AG04450 (cell line): ENCODE measurements at places on chromosomes 2 and 18. TPM values are rescaled to one million over a fixed set of nuclear protein-coding genes. Genes with fewer than 3 reads are reported as not detected.
A peak's percentile ranks its signal among the peaks of the same experiment; 100 is the strongest.

The DNAJC5G gene
- polyA plus RNA-seq, result not detected in 2 replicates

DNA sequence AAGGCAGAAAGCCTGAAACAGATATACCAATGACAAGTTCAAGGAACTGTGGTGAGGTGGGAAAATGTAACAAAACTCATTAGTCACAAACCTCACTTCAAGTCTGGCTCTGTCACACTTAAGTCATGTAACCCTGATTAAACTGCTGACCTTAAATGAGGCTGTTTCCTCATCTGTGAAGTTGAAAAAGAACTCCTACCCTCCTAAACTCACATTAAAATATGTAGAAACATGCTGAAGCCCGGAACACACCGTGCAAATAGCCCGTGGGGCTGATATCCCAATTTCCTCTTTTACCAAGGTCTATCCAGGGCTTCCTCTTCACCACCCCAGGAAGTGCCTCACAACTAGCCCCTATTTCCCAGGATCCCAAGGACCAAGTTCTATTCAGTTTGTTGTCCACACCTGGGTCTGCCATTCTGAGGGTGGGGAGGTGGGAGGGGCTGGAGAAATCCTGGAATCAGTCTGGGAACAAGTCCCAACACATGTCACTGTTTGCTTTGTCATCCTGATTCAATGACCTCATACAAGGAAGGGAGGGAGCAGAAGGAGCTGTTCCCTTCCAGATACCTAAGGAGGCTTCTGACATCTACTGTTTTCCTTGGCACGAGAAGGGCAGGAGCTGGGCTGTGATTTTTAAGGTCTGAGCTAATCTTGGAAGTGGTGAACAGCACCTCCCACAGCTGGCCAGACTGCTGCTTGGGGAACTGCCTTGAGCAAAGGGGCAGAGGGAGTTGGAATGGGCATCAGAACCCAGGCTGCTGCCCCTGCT is 42.3 kb downstream of the SLC4A1AP start:
- DNase-seq, result peak; percentile 86

GRCh38 chr18:77702686-77703085 is 453.0 kb downstream of the GALR1 start:
- DNase-seq, result no peak

DNA sequence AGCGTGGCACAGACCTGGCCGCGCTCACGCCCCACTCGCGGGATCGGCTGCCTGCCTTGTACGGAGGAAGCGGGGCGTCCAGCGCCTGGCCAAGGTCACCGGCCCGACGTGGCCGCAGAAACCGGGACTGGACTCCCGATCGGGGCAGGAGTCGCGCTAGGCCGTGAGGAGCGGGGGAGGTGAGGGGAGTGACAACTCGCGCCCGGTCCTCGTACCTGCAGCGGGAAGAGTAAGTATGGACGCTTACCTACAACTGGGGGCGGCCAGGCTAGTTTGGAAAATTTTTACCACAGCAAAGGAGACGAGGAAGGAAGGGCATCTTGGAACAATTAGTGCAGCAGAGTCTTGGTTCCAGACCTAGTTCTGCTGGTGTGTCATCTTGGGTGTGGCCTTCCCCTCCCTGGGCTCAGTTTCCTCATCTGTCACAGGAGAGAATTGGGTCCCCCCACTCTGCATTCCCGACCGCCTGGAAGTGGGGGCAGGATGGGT is 693 bp downstream of the UBE2F start:
- DNase-seq, result no peak

DNA sequence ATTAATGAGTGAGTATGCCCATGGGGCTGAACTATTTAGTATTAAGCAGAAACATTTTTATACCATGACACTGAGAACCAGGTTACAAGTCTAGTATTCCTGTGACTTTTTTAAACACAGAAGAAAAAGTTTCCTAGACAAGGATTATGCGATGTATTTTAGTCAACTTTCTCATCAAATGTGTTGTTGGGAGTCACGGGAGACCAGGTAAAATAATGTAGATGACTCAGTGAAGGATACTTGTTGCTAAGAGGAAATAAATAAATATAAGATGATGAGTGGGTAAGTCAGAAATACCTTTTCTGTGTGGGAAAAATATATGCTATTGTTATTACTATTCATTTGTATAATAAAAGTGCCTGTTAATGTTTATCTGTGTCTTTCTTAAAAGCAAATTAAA is 23.4 kb downstream of the MBD5 start:
- no peak for DNase-seq

The NT5DC4 gene
- not detected in 2 replicates for polyA plus RNA-seq

GRCh38 chr2:44777036-44777435 is 164.5 kb upstream of the SIX3 start:
- no peak for DNase-seq

- DNase-seq, result peak; percentile 78
Observed at GRCh38 chr2:120825370-120826259, 89.9 kb downstream of the GLI2 start.

- no peak for DNase-seq
Observed at GRCh38 chr2:102950371-102950946, 188.6 kb downstream of the TMEM182 start.

DNA sequence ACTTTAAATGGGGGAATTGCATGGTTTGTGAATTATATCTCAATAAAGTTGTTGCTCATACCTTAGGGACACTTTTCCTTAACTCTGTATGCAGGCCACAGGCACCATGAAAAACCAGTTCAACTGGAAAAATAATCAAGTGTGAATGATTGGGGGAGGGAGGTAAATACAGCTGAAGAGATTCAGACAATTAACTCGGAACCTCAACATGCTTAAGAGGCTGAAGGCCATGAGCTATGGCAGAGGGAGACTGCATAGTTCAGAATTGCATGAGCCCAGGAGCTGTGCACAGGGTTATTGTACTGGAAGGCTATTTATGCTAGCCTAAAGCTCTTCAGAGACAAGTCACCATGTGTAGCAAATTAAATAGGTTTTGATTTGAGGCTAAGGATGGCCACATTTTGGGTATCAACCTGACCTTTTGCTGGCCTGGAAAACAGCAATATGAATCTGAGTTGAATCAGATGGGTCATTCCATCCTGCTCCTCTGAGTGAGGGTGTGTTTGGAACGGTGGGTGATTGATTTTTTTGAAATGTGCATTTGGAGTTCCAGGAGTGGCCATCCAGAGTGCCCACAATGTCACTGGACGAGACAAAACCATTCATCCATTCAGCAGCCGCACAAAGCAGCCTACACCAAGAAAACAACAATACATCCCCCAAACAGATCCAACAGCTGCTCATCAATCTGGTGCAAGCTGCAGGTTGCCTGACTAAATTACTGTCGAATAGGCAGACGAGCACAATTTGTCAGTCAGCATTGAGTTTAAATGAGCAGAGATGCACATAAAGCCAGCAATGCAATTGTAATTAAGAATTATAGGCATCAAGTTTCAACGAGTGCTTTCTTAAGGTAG is 42.5 kb downstream of the HRH4 start:
- DNase-seq, result no peak

The SUMO1 gene
- polyA plus RNA-seq, result 138 and 192 TPM in 2 replicates

DNA sequence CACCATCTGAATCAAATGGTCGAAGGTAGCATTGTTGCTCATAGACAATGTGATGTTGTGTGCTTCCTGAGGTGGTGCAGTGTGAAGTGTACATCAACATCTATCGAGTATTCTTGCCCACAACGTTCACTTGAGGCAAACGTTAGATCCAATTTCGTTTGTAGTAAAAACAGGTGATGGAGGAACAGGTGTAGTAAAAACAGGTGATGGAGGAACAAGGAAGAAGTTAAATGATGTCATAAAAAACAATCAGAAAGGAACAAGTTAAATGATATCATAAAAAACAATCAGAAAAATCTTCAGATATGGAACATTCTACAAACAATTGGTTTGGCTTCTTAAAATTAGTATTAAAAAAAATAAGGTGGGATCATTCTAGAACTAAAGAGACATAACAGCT is 11.3 kb downstream of the WDR7 start:
- DNase-seq, result no peak

GRCh38 chr18:31950583-31950982 is 7.7 kb upstream of the TRAPPC8 start:
- no peak for DNase-seq

The CRYGD gene
- polyA plus RNA-seq, result not detected in 2 replicates

DNA sequence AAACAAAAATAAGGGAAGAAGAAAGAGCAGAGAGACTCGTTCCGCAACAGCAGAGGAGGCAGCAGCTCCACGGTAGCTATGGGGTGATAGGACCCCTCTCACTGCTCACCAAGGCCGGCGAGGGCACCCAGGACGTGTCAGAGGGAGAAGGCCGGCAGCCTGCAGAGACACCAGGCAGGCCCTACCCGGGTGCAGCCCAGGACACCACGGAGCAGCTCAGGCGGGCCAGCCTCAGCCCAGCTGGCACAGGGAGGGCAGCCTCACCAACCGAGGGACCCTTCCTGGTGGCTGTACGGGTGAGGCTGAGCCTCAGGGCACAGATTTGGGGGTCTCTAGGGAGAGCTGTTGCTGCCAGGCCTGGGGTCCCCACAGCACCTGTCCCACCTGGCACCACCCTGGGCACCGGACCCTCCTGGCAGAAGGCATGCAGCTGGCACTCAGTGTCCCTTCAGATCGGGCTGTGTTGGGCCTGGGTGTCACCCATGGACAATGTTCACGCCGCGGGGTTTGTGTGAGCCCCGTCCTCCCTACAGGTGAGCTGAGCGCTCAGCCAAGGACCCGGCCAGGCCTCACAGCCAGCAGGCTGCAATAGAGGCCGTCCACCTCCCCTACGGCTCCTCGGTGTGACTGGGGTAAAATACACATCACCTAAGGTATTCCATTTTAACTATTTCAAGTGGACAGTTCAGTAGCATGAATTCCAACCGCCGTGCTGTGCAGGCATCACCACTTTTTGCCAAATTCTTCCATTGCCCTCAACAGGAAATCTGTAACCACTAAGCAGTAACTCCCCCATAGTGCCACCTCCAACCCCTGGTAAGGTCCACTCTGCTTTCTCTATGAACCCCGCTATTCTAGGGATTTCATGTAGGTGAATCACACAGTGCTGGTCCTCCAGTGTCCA is 21.6 kb downstream of the KCNG2 start:
- no peak for DNase-seq

DNA sequence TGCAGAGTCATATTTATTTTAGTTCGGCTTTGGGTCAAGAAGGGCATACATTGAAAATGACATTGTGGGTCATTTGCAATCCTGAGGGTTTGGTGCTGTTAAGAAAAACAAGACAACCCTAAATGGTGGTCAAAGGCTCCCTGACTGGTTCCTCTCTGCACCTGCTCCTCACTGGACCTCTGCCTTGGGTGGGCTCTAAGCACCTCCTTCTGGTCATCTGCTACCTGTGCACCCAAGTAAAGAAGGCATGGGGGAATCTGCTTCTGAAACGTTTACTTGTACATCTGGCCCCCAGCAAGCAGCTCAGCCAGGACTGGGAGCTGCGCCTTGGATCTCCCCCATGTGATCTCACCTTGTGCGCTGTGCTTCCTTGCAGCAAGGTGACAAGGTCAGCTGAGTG is 55.2 kb upstream of the MAL start:
- DNase-seq, result no peak

The POTEJ gene
- not detected in 2 replicates for polyA plus RNA-seq

- DNase-seq, result no peak
Observed at GRCh38 chr18:65587491-65587890, 163.3 kb upstream of the CDH7 start.

The GPAT2 gene
- 0.10 TPM in 1 of 2 replicates, not detected in the other for polyA plus RNA-seq

- no peak for DNase-seq
Observed at GRCh38 chr2:43098539-43098938, 127.9 kb downstream of the ZFP36L2 start.

DNA sequence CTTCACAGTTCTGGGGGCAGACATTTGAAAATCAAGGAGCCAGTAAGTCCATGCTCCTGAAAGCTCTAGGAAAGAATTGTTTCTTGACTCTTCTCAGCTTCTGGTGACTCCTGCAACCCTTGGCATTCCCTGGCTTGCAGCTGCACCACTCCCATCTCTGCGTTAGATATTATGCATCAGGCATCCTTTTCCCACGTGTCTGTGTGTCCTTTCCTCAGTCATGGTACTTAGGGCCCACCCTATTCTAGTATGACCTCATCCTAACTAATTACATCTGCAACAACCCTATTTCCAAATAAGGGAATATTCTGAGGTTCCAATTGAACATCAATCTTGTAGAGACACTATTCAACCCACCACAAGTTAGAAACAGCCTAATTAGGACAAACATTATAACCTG is 931.7 kb upstream of the CHAC2 start:
- no peak for DNase-seq

The KIAA2012 gene
- polyA plus RNA-seq, result 0.11 and 0.12 TPM in 2 replicates

- DNase-seq, result no peak
Observed at GRCh38 chr18:8208716-8209115, 400.5 kb upstream of the RAB12 start.

GRCh38 chr2:71458413-71459083 is 5.2 kb downstream of the DYSF start:
- no peak for DNase-seq

The RASGRP3 gene
- polyA plus RNA-seq, result 1.1 and 1.4 TPM in 2 replicates

GRCh38 chr2:26359886-26360473 is 13.4 kb upstream of the ADGRF3 start:
- no peak for DNase-seq

DNA sequence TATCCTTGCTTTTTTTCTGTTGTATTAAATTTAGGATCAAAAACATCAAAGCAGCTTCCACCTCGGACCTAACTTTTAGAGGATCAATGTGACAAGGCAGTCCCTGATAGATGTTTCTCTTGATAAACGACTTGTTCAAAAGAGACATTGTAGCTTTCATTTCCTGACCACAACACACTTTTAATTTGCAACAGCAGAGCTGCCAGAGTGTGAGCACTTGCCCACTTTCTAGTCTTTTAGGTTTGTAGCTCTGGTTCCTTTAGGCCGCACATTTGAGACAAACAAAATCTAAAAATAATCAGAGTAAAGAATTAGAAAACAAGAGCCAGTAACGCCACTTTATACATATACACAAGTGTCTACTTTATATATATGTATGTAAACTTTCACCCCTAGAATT is 3.1 kb downstream of the FIGN start:
- DNase-seq, result no peak

GRCh38 chr2:190334479-190335224 is 8.7 kb upstream of the INPP1 start:
- DNase-seq, result no peak

The CFC1 gene
- polyA plus RNA-seq, result not detected in 2 replicates

The EXOC6B gene
- 25.6 and 28.7 TPM in 2 replicates for polyA plus RNA-seq

- DNase-seq, result no peak
Observed at GRCh38 chr2:6224267-6224666, 532.1 kb downstream of the SOX11 start.

DNA sequence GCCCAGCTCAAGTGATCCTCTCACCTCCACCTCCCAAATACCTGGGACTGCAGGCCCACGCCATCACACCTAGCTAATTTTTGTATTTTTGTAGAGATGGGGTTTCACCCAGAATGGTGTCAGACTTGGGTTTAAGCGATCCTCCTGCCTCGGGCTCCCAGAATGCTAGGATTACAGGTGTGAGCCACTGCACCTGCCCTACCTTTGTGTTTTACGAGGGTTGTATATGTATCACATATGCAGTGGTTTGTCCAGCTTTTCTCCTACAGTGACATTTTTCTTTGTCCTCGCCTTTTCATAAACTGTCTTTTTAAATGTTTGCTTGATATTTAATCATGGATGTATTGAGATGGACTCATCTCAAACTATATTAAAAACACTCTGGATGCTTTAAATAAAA is 38.5 kb downstream of the AGAP1 start:
- DNase-seq, result no peak

- DNase-seq, result no peak
Observed at GRCh38 chr2:207257251-207258250, 91.8 kb upstream of the KLF7 start.

The SNORC gene
- 0.48 and 0.78 TPM in 2 replicates for polyA plus RNA-seq

The PSMA8 gene
- not detected in 2 replicates for polyA plus RNA-seq

- no peak for DNase-seq
Observed at GRCh38 chr2:68936427-68936826, 16.3 kb downstream of the GKN2 start.
